ENCODE measurements at places on chromosomes 4 and X.

DNA sequence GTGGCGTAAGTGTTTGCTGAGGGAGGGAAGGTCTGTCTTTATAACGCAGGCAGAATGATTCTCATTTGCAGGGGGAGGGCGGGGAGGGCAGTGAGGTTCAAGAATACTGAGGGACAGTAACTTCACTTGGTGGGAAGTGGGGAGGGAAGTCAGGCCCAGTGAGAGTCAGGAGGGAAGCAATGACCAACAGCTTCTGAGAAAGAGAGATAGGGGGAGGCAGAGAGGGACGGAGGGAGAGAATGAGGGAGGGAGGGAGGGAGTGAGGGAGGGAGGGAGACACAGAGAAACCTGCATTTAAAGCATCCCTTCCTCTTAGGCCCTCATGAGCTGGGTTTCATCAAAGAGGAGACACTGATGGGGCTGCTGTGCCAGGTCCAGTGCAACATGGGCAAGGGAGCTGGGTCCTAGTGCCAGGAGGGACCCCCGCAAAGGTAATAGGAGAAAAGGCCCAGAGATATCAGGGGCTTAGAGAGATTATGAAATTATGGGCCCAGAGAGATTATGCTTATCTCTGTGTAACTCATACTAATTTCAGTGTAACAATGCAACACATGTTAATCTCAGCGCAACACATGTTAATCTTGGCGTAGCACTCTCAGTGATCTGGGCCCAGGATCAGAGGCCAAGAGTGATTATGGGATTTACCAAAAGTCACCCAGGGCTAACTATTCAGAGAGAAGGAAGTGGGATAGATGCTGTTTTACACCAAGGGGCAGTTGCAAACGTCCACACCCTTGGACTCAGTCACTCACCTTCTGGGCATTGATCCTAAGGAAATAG is 112.1 kb downstream of the DRD5 start:
- no peak for DNase-seq

DNA sequence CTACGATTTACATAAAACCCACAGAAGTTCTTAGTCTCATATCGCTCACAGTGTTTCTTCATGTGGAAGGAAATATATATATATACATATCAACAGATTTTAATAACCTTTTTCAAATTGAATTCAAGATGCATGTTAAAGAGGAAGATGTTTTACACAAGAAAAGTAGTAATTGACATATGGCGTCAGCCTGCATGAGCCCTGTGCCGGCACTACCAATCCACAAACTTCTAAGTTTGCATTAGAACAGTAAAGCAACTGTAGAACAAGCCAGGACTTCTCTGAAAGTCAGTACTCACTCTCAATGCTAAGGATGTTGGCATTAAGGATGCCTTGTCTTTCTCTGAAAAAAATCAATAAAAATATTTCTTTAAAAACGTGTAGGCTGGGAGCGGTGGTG is 441.3 kb upstream of the SMIM31 start:
- no peak for DNase-seq

- no peak for DNase-seq
Measured at GRCh38 chr4:184167576-184167975, 50.1 kb downstream of the ENPP6 start.

DNA sequence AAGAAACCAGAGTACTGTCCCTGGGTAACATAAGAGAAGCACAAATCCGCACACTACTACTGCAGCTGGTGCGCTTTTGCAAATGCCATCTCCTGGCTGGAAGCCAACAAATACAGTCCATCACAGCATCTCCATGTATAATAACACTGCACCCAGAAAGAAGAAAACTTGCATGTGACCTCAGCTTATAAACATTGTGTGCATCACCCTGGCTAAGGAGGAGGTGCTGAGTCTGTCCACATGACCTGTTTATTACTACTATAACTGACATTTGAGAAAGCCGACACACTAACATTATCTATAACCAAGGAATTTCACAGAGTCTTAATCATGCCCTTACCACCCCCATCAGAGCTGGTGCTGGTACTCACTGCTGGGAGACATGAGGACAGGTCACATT is 516.8 kb downstream of the CFAP47 start:
- no peak for DNase-seq

- no peak for DNase-seq
Measured at GRCh38 chrX:154828016-154828408, 6.5 kb downstream of the SMIM9 start.
